ENCODE measurements at places on chromosomes 4 and X.

DNA sequence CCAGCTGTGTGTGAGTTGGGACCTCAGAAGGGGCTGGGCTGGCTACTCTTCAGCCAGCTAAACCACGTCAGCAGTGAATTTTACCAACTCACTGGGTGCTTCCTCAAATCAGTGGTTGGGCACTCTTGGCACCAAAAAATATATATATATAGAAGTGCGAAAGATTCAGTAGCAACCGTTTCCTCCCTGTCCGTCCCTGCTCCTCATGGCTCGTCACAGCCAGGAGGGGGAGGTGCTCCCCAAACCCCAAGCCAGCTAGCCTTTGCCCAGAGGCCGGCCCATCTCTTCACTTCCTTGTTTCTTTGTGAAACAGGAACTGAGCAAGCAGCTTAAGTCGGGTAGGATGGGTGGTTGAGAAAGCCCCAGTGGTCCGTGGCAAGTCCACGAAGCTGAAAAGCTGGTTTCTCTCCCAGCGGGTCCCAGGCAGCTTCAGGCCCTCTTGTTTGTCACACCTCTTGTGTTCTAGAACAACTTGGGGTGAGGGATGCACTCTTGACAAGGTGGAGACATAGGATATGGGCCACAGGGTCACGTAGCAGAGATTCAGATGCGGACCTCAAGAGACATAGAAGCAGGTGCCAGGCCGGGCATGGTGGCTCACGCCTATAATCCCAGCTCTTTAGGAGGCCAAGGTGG, 6.8 kb upstream of the SASH3 start:
- no peak for DNase-seq

DNA sequence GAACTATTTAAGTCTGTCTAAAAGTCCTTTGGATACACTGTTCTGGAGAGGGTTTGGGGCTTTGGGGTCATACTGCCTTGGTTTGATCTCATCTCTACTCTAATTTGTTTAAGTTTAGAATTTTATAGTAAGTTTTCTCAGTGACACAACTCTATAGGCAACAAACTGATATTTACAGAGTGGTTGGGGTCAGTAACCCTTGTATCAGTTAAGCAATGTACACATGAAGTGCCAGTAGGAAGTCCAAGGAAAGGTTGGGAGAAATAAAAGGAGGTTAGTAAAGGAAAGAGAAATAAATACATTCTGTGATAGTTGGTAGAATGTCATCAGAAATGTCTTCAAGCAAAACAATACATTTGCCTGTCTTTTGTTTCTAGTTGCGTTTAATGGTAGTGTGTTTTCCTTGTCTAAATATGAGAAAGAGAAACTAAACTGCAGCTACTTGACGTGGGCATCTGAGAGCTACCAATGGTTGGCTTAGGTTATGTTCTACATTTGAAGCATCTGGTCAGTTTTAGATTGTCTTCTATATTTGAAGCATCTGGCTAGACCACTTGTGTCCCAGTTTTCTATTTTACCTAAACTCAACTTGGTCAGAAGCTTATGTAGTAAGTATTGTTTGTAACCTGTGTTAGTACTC, 6.9 kb downstream of the ATP7A start:
- DNase-seq: no peak

DNA sequence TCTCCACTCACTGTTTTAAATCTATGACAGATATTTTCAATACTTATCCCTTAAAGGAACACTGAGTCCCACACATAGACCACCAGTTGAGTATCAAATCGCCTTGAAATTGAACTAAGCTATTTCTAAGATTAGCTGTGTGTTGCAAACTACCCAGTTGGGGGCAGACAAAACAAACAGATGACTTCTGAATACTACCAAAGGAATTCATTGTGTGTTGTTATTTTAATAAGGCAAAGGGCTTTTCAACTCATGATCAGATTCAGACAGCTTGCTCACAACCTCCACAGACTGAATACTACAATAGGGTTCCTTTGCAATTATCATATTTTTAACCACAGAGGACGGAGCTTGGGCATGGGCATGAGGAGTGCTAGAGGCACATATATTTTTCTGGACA, 283.0 kb upstream of the GPC4 start:
- DNase-seq: no peak

GRCh38 chrX:132093239-132093860, 34.5 kb downstream of the FRMD7 start:
- no peak for DNase-seq

DNA sequence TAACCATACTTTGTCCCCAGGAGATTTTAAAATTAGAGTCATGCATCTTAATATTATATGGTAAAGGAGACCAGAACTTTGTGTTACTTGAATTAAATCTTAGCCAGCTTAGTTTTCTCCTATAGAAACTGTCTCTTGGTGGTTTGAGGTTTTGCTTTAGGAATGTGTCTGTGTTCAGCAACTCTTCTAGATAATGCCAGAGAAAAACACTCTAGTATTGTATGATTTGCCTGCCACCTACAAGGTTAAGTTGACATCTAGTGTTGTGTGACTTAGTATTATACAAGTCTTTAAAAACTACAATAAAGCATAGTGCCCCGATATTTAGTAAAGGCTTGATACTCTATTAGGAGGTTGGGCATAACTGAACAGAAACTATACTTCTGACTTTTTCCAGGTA, 2.1 kb downstream of the UGT8 start:
- no peak for DNase-seq

GRCh38 chr4:67939195-67939594, 24.1 kb downstream of the TMPRSS11A start:
- no peak for DNase-seq

- no peak for DNase-seq
Observed at GRCh38 chr4:1366371-1367229, 19.6 kb downstream of the UVSSA start.

GRCh38 chrX:13742397-13743176, 8.0 kb downstream of the OFD1 start:
- DNase-seq: no peak

DNA sequence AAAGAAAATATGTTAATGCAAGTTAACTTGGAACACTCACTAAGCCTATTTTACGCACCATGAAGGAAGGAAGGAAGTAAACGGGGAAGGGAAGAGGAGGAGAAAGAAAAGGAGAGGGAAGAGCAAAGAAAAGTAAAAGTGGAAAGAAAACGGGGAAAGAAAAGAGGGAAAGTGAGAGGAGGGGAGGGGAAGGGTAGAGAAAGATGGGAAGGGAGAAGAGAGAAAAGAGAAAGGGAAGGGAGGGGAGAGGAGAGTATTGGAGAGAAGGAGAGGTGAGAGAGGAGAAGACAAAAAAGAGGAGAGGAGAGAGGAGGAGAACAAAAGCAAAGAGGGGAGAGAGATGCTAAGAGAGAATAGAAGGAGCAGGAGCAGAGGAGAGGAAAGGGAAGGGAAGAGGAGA, 224.1 kb downstream of the SLITRK2 start:
- DNase-seq: no peak

- DNase-seq: no peak
Observed at GRCh38 chr4:140092094-140092851, 61.7 kb downstream of the MAML3 start.

- DNase-seq: no peak
Observed at GRCh38 chr4:17189401-17189720, 290.9 kb upstream of the LDB2 start.

GRCh38 chrX:154396973-154397887, 947 bp upstream of the RPL10 start:
- peak; percentile 29 for DNase-seq

DNA sequence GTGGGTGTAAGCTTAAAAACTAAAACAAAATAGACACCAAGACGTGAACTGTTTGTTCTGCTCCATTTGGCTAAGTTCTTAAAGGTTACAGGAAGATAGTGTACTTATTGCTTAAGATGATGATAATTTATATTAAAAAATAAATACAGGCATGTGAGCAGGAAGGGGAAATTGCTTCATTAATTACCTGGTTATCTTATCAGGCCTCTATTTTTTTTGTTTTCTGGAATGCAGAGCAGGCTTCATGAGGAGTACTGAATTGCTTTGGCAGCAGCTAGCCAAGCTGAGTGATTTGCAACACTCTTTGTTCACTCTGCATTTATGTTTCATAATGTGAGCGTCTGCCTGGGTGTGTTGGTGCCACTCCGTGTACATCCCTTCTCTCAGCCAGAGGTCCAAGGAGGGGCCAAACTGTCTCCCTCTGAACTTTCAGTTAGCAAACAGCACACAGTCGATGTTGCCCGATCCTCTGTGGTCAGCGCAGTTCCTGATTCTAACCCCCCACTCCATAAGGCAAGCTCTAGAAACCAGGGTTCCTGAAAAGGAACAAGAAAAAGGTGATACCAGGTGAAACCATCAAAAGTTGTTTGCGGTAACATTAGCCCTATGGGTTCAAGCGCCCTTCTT, 348.2 kb downstream of the SPRY1 start:
- DNase-seq: no peak

DNA sequence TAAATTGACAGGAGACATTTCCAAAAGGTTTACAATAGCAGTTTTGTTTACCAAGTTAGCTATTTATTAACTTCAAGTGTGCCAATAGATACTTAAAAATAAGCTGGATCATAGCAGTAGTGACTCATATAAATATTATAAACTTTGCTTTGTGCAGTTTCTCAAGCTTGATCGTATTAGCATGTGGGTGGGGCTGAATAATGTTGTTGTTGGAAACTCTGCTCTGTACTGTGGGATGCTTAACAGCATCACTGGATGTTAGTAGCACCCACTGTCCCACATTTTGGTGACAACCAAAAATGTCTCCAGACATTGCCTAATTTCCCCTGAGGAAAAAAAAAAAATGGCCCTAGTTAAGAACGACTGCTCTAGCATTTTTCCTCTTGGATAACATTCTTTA, 855.2 kb upstream of the ADGRL3 start:
- DNase-seq: no peak

DNA sequence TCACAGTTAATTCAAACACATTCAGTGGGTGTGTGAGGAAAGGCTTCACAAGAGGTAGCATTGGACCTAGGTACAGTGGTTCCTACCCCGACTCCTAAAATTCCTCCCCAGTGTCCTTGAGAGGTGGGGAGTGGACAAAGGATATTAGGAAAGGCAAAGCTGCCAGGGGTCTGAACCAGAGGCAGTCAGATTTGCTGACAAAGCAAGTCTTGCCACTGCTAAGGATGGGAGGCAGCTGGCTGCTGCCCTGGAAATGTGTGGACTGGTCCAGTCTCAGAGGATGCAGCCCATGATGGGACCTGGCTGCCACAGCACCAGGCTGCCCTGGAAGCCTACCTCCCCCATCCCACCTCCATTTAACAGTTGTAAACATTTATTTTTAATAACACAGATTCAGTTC, 4.1 kb upstream of the PHF8 start:
- DNase-seq: no peak

DNA sequence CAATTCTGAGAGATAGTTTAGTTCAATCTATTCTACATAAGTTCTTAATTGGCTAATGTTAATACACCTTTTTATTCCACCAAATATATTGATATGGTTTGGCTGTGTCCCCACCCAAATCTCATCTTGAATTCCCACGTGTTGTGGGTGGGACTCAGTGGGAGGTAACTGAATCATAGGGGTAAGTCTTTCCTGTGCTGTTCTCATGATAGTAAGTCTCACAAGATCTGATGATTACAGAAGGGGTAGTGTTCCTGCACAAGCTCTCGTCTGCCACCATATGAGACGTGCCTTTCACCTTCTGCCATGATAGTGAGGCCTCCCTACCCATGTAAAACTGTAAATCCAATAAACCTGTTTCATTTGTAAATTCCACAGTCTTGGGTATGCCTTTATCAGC, 11.3 kb downstream of the PPA2 start:
- no peak for DNase-seq

GRCh38 chr4:39544580-39545315, 17.5 kb upstream of the UGDH start:
- no peak for DNase-seq

GRCh38 chrX:29661290-29661689, 554.1 kb upstream of the MAGEB2 start:
- no peak for DNase-seq

DNA sequence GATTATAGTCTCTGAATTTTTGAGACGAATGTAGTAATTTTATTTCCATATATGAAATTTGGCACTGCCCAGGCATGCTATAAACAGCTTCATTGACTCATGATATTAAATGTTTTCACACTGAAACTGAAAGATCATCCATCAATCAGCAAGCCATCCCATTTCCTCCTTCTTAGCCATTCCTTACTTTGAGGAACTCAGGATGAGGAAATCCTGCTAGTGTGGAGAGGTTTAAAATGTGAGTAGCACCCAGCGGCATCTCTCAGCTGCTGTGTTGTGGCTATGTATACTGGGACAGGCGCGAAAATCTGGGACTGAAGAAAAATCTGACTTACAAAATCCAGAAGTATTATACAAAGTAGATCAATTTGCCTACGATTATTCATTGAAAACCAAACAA, 52.1 kb downstream of the PTCHD1 start:
- DNase-seq: no peak

- no peak for DNase-seq
Observed at GRCh38 chr4:2837110-2837903, 6.3 kb upstream of the ADD1 start.

- DNase-seq: no peak
Observed at GRCh38 chr4:69497076-69497475, 1.4 kb upstream of the UGT2B4 start.

- no peak for DNase-seq
Observed at GRCh38 chr4:2667428-2667827, 88.7 kb downstream of the TNIP2 start.

DNA sequence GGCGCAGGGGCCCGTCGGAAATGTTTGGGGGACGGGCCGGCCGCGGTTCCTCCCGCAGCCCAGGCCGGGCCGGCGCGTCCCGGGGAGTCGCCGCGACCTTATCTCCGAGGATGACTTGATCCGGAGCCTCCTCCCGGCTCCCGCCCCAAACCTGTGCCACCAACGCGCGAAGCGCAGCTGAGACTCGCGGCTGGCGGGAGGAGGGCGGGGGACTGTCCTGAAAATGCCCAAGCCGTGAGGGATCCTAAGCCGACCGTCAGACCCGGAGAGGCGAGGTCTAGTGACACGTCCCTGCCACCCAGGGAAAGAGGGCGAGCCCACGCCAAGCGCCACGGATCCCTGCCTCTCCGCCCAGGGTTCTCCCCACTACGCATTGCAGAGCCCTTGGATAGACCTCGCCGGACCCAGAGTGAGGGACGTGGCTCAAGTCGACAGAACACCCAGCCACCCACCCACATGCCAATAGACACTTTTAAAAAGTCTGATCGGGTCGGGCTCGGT, 26.9 kb downstream of the UTP14A start:
- no peak for DNase-seq

GRCh38 chrX:120335289-120335688, 24.0 kb upstream of the TMEM255A start:
- DNase-seq: no peak

DNA sequence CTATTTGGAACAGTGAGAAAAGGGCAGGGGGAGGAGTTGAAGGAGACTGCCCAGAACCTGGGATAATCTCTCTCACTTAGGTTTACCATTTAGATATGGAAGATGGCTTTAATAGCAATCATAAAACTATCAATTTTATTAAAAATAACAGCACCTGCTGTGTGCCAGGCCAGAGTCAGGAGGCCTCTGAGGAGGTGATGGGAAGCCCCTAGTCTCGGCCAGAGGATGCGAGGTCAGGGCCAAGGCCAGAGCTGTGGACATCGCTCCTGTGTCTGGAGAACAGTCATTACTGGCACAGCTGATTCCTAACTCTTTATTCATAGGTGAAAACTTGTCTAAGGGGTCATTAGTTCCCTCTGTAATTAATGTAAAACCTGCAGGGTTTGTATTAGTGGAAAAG, 4.2 kb upstream of the IQSEC2 start:
- no peak for DNase-seq
